LoVo (cell line): ENCODE measurements at places on chromosomes 6 and 20.

- no peak for DNase-seq
These were observed 29.3 kb downstream of the GRIK2 start for GRCh38 chr6:101422811-101423210.

DNA sequence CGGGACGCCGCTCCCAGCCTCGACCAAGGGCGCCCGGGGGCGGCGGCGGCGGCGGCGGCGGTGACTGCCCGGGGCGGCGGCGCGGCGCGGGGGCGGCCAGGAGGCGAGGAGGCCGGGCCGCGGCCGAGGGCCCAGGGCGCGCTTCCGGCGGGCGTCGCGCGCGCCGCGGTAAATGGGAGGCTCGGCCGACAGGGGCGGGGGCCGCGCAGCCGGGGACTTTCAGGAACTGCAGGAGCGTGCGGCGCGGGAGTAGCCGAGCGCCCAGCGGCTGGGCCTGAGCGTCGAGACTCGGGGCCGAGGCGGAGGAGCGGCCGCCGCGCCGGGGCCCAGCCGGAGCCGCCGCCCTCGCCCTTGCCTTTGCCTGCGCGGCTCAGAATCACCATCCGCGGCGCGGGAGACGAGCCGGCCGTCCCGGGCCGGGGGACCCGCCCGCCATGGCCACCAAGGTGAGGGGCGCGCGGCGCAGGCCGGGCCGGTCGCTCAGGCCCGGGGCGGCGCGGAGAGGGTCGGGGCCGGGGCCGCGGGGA, at the start of gene SNX9:
Gene SNX9 (plus strand): TSS at position 246 of the 527 bp plus-strand sequence. CDS start 189 bp downstream, at position 435.
- peak; percentile 76 for DNase-seq

GRCh38 chr20:49803418-49803817, 9.2 kb upstream of the SLC9A8 start:
- no peak for DNase-seq

DNA sequence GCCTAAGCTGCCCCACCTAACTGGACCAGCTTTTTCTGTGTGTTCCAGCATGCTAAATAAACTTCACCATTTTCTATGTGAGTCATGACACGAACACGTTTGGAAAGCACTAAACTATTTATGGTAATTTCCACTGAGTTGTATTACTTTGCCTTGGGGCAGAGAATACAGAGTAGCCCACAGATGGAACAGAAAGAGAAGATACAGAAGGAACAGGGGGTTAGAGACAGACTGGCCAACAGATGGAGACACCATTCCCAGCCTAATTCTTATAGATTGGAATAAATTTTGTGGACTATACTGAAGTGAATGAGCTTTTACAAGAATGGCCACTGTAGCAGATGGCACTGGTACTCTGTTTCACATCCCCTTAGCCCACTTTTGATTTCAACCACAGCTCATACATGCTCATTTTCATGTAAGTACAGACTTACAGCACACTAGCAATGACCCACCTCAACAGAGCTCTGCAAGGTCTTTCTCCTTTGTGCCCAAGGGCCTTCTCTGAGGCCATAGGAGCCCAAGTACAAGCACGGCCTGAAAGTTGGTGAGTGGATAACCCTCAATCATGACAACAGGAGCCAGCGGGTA, 13.1 kb upstream of the NT5DC1 start:
- DNase-seq: no peak

DNA sequence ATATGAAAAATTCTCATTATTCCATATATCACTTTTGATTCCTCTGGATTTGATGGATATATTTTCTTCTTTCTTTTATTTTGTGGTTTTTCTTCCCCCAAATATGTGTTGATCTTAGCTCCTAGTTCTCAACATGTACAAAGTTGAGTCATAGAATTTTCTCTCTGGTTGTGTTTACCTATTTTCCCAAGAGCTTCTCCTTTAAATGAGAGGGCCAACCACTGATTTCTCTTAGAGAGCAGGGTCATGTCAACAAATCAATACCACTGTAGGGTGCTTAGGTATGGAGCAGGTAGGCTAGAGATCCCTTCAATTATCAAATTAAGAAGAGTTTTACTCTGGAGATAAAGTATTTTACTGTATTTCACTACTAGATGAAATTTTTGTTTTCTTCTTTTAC, 145.7 kb downstream of the BMP5 start:
- DNase-seq: no peak
